ENCODE measurements at places on chromosomes 1 and 21. TPM values are rescaled to one million over a fixed set of nuclear protein-coding genes. Genes with fewer than 3 reads are reported as not detected.
A peak's percentile ranks its signal among the peaks of the same experiment; 100 is the strongest.

DNA sequence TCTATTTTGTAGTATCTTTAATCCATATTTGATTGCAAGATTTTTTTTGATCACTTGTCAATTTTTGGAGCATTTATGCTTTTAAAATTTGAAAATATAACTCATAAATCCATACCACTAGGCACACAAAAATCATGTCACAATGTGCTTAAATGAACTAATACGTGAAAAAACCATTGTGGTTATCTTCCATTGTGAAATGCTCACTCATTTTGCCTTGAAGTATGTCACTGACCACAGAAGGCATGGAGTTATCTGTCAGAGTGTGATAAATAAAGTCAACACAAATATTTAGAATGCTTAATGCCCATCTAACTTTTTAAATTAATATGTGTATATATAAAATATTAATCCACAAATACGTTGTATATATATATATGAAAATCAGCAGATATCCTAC, 347.2 kb downstream of the PTPRC start:
- no peak for DNase-seq

DNA sequence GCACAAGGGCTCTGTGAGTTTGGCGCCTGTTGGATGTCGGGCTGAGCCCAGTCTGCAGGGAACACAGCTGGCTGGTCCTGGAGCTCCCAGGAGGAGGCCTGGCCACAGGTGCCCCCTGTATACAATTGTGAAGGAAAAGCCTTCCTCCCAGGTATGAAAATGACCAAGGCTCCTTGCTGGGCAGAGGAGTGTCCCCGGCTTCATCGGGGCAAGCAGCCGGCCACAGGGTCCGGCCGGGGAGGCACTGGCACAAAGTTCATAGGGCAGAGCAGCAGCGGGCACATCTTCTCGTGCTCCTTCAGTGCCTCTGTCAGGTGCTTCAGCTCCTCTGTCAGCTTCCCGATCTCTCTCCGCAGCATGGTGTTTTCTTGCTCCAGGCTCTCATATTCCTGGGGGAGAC, 13.0 kb downstream of the BATF3 start:
- DNase-seq = no peak

DNA sequence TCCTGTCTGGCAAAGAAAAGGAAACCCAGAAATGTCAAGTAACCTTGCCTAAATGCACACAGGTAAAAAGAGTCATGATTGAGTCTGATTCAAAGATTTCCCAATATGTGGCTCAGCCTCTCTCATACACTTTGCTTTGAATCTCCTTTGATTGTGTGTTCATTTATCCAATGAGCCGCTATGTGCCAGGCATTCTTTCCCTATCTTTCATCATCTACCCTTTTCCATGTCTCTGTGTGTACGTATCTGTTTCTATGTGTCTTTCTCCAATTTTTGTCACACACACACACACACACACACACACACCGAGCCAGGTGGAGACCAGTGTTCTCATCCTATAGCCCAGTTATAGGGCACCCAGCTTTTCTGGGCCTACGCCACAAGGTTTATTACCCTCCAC, 35.7 kb upstream of the BCL9 start:
- DNase-seq = no peak

DNA sequence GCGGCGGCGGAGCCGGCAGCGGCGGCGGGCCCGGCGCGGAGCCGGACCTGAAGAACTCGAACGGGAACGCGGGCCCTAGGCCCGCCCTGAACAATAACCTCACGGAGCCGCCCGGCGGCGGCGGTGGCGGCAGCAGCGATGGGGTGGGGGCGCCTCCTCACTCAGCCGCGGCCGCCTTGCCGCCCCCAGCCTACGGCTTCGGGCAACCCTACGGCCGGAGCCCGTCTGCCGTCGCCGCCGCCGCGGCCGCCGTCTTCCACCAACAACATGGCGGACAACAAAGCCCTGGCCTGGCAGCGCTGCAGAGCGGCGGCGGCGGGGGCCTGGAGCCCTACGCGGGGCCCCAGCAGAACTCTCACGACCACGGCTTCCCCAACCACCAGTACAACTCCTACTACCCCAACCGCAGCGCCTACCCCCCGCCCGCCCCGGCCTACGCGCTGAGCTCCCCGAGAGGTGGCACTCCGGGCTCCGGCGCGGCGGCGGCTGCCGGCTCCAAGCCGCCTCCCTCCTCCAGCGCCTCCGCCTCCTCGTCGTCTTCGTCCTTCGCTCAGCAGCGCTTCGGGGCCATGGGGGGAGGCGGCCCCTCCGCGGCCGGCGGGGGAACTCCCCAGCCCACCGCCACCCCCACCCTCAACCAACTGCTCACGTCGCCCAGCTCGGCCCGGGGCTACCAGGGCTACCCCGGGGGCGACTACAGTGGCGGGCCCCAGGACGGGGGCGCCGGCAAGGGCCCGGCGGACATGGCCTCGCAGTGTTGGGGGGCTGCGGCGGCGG, 1.0 kb downstream of the ARID1A start:
- DNase-seq = peak; percentile 74

- DNase-seq = no peak
Measured at GRCh38 chr1:204053893-204054292, 19.0 kb upstream of the SOX13 start.

DNA sequence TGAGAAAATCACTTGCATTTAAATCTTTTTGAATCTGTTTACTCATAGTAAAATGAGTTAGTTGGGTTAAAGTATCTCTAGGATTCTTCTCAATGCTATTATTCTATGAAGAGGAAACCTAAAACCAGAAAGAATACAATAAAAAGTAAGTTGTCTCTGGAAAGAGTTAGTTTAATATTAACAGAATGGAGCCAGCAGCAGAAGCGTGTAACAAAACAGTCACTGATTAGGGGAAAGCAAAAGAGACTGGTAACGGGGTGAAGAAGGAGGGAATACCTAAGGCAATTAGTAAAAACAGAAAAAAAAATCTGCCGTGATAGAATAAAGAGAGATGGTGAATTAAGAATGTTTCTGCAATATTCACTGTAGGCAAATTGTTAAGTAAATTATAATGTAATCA, 60.0 kb downstream of the NRDC start:
- DNase-seq = no peak

DNA sequence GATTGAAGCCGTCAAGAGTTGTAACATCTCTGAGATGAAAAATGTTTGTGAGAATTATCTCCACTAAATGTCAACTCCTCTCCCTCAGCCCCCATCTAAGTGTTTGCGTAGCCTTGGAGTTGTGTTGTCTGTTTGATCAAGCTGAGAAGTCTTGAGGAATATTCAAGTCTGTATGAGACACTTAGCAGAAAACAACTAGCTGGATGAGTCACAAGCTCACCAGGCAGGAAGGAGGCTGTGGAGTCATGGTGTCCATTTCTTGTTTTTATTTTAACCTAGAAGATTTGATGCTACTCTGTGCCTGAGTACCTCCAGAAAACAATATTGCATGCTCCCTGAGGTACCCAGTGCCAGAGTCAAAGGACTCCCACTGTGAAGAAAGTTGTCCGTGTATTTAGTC, 211.6 kb upstream of the PLXNA2 start:
- DNase-seq = no peak

Gene TEX38
- not detected for total RNA-seq

GRCh38 chr1:217522277-217522676, 108.6 kb downstream of the GPATCH2 start:
- no peak for DNase-seq

- no peak for DNase-seq
Measured at GRCh38 chr1:223621312-223621734, 44.2 kb downstream of the CAPN8 start.

All from H7 (cell line).